Femur (tissue), 1 donor: ENCODE measurements at places on chromosomes 3 and 15.

- no peak for DNase-seq
Observed at GRCh38 chr3:159865041-159865579, 123.5 kb upstream of the IL12A start.

DNA sequence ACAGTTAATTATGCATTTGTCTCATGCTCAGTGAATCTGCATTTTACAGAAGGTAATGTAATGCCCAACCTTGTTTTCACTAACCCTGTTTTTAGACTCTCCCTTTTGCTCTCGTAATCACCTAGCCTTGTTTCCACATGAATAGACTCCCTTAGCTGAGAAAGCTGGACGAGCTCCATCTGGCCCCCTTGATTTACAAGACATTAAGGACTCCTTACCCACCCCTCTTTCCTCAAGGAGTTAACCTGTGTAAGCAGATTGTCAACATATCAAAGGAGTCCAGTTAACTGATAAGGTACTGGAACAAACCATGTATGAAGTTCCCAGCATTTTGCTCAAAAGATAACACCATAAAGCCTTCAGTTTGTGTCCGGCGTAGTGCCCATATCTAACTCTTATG lies 99.6 kb downstream of the VPS8 start:
- DNase-seq, result no peak

GRCh38 chr3:67783281-67784250 lies 129.2 kb upstream of the SUCLG2 start:
- no peak for DNase-seq

DNA sequence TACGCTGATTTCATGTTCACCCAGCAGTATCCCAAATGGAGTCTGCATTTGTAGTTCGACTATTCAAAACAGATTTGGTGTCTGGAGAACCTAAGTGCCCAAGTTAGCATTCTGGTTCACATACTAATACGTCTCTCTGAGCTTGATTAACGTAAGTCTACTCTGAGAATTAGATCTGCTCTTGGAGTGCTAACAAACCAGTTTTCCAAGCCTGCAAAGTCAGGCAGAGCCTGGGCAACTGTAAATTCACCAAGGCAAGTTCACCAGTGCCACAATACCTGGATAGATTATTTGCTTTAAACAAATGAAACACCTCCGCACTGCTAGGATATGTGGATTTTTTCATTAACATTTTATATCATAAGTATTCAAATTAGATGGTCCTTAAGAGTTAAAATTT lies 912.6 kb downstream of the ROBO1 start:
- DNase-seq, result no peak

- DNase-seq, result no peak
Observed at GRCh38 chr3:47073685-47074084, 90.2 kb downstream of the SETD2 start.

- DNase-seq, result no peak
Observed at GRCh38 chr3:13074006-13074375, 762 bp upstream of the IQSEC1 start.

- no peak for DNase-seq
Observed at GRCh38 chr3:144995856-144996255, 1024.2 kb downstream of the DIPK2A start.
